ENCODE measurements at places on chromosomes 4 and X.

DNA sequence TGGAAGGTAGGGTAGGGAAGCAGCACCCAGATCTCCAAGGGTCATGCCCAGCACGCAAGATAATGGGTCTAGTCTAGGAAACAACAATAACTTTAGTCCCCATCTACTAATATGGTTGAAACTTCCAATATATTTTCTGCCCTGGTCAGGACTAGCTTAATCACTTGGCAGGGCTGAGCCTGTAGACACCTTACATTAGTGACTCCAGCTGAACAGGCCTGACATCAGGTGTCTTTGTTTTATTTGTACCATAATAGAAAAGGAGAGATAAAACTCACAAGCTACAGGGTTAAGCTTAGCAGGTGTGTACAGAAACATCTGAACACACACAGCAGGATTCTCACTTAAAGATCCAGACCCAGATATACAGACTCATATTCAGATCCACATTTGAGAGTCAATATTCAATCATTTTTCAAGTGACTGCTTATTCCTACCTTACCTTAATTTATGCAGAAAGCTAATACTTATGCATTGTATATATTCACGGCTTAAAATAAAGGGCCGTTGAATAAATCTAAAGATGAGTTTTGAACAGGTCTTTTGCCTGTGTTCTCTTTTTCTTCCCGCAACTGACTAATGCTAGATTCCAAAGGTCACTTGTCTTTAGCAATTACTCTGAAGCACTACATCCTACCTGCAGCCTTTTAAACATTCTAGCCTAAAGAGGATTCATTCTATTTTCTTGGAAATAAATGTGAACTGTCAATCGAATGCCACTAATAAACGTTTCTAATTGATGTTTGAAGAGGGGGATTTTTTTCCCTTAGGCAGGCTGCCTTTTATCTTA lies 745.3 kb downstream of the RPA4 start:
- DNase-seq, result no peak

- peak; percentile 17 for DNase-seq
Observed at GRCh38 chr4:67700116-67700737, 728 bp downstream of the UBA6 start.

DNA sequence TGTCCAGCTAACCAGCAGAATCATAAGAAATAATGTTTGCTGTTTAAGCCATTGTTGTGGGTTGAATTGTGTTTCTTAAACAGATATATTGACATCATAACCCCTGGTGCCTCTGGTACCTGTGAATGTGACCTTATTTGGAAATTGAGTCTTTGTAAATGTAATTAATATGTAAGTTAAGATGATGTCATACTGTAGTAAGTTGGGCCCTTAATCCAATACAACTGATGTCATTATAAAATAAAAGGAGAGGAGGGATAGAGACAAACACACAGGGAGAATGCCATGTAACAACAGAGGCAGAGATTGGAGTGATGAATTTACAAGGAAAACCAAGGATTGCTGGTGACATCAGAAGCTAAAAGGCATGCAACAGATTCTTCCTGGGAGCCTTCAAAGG lies 141.4 kb downstream of the ZIC3 start:
- no peak for DNase-seq

DNA sequence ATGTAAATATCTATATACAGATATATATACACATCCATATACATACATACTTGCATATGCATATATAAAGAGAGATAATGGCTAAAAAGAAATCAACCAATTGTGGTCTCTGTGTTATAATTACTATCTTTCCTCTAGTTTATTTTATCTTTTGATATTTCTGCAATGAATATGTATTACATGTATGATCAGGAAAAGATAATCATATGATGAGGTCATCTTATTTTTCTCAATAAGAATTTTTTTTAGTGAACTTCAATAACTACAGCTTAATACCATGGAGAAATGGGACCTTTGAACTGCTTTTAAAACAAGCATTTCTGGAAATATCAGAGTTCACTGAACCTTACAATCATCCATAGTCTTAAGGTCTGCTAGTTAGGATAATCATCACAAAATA lies 158.0 kb downstream of the HNRNPD start:
- no peak for DNase-seq

GRCh38 chr4:138894011-138894410 lies 121.6 kb upstream of the NOCT start:
- no peak for DNase-seq

GRCh38 chr4:78956975-78957374 lies 17.7 kb upstream of the PAQR3 start:
- DNase-seq, result no peak

All from NCI-H2171 treated with DMSO at 0.1 percent for 48 hours (cell line).